ENCODE measurements at places on chromosomes 1 and 21. TPM values are rescaled to one million over a fixed set of nuclear protein-coding genes. Genes with fewer than 3 reads are reported as not detected.

DNA sequence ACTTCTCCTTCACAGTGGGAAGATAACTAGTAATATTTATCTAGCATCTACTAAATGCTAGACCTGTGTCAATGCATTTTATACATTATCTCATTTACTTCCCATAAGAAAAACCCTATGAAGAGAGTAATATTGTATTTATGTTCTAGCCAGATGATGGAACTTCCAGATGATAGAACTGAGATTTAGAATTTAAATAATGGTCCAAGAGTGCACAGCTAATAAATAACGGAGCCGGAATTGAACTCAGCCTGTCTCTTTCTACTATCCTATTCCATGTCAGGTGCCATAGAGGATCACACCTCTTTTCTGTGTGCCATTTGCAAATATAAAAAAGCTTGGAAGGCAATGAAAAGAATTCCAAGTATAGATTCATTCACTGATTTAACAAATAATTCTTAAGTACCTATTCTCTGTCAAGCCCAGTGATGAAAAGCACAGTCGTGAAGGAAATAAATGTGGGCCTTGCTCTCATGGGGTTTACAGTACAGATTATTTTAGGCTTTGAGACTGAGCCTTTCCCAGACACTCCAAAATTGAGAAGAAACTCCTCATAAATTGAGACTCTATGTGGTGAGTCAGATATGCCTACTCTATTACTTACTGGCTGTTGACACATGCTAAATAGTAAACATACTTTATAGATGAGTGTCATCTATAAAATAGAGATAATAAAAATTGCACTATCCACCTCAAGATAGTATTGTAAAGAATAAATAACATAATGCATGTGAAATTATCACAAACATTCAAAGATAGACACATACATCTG lies 378.0 kb upstream of the PRMT6 start:
- no peak for DNase-seq

DNA sequence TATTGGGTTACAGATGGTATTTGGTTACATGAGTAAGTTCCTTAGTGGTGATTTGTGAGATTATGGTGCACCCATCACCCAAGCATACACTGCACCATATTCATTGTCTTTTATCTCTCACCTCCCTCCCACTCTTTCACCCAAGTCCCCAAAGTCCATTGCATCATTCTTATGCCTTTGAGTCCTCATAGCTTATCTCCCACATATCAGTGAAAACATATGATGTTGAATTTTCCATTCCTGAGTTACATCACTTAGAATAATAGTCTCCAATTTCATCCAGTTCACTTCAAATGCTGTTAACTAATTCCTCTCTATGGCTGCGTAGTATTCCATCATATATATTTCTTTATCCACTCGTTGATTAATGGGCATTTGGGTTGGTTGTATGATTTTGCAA lies 36.8 kb upstream of the ZNF678 start:
- DNase-seq, result no peak

DNA sequence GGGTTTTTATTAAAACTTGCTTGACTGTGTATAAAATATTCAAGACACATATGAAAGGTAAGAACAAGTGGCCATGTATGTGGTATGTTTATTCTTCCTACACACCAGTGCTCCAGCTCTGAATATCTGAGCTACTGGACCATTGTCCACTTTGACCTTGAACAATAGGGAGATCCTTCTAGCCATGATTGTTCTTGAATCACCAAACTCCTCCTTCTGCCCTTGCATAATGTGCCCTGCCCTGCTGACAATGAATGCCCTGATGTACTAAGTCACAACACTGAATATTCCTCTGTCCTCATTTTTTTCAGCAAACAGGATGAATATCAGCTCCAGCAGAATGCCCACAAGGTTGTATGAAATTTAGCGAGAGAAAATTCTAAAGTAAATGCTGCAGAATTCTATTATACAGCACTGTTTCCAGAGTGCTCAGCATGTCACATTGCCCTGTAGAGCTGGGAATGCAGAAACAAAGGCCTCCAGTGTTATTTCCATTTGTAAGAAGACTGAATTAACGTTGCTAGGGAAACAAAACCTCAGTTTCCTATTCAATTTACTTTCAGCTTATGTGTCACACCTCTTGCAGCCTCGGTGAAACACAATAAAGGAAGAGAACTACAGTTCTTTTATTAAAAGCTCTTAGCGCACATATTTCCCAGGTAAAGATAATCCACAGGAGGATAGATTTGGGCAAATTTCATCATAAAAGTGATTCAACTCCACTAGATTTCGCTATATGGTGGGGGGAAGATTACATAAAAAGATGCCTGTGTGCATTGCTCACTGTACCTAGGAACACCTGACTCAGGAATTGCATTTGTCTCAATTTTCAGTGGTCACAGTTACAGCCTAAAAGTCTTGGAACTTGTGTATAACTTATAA lies 187.4 kb upstream of the ATP1B1 start:
- DNase-seq, result no peak

Gene GLUL
- total RNA-seq, result 433 TPM

DNA sequence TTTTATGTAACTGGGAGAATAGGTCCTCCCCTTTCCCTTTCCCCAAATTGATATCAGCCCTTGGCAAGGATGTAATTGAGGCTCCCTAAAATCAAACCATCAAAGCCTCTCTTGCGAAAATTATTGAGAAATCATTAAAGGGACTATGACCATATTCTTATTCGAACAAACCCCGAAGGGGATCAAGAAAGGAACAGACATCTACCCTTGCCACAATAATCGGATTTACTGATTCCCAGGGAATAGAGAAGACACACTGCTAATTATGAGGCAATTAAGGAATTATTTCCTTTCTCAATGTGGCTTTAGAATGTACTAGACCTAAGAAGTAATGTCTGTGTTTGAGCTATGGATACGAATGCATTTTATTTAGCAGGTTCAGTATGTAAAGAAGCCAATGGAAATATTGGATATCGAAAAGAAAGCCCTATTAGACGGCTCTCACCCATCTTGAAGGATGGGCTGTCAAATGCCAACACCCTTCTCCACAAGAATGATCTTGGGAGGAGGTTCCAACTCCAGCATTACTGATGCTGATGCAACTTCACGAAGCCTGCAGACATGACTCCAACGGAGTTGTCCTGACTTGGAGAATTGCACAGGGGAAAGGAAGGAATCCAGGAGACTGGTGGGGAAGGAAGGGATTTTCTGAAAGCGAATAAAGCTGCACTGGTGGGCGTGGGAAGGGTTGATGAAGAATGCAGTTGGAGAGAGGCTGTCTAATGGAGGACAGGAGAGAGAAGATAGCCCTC lies 11.6 kb upstream of the PTPRF start:
- DNase-seq, result no peak

DNA sequence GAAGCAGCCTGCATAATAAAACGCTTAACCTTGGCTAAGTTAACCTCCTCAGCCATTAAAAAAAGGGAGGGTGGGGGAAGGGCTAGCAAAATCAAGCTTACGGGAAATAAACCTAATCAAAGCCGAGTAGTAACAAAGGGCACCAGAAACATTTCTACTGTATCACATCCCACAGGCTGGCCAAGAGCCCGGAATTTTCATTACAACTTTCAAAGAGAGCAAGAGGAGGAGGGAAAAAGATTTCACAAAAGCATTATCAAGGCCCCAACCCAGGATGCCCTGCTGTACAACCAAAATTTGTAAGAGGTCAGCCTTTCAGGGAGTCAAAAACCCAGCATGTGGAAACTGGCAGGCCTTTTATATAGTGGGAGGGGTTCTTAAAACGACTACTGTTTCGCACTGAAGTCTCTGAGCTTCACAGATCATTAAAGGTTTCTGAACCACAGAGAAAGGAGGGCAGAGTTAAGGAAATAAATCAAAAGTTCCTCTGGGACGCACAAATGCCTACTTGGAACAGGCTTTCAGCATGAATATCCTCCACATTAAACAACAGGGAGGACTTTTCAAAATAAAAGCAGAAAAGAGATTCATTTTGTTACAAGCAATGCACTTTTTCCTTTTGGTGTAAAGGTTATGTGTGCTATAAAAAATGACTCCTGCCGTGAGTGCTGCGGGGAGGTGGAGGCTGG lies 90.4 kb downstream of the SLC45A1 start:
- DNase-seq, result no peak

DNA sequence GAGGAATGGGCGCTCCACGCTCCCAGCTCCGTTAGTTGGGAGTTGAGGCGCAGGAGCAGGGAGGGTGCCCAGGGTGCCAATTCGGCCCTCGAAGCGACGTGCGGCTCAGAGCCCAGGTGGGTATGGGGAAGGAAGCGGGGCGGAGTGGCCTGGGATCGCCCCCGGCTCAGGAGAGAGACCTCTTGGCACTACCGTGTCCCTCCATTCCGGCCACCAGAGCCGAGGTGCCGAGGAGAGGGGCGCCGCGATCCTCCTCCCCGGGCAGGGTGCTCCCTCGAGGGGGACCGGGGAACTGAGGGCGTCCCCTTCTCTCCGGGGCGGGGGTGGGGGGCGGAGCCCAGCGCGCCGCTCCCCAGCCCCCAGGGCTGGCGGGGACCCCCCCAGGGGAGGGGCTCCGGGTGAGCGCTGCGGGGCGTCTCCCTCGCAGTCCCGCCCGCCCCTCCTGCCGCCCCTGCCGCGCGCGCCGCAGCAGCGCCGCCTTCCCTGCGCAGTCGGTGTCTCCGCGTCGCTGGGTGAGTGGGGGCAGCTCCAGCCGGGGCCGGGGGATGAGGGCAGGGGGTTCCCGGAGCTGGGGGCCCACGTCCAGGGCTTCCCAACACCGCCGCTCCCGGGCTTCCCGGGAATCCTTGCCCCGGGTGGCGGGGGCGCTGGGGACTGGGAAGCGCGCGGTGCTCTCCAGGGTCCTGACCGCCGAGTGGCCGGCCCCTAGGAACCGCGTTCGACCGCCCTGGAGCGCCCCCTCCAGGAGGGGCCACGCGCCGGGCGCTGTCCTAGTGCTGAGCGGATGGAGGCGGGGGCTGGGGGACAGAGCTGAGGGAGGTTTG lies at the start of gene HPCA:
HPCA (plus strand) TSS at position 488 of the 824 bp plus-strand sequence. CDS start 2,408 bp downstream, outside the sequence.
- DNase-seq, result no peak

- DNase-seq, result no peak
Measured at GRCh38 chr1:113531321-113531720, 141.0 kb downstream of the MAGI3 start.

- no peak for DNase-seq
Measured at GRCh38 chr1:102241431-102242338, 245.0 kb upstream of the OLFM3 start.

DNA sequence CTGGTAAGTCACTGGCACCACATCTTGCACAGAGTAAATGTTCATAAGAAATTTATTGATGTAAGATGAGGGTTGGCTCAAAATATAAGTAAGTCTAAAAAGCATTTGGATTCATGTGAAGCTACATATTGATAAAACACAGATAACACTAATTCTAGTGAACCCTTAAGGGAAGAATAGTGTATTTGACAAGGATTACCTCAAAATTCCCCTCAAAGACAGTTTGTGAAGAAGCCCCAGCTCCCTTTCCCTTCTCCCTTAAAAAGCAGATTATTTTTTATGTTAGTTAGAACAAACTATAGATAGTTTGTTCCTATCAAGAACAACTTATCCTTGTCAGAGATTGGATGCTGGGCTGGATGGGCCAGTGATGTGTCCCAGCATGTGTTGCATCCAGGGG lies 10.7 kb downstream of the FGGY start:
- no peak for DNase-seq

GRCh38 chr1:67193704-67194103 lies 27.4 kb downstream of the IL23R start:
- no peak for DNase-seq

Gene FAM72C
- 0.14 TPM for total RNA-seq

- no peak for DNase-seq
Measured at GRCh38 chr1:11705596-11705995, 14.1 kb downstream of the DRAXIN start.

DNA sequence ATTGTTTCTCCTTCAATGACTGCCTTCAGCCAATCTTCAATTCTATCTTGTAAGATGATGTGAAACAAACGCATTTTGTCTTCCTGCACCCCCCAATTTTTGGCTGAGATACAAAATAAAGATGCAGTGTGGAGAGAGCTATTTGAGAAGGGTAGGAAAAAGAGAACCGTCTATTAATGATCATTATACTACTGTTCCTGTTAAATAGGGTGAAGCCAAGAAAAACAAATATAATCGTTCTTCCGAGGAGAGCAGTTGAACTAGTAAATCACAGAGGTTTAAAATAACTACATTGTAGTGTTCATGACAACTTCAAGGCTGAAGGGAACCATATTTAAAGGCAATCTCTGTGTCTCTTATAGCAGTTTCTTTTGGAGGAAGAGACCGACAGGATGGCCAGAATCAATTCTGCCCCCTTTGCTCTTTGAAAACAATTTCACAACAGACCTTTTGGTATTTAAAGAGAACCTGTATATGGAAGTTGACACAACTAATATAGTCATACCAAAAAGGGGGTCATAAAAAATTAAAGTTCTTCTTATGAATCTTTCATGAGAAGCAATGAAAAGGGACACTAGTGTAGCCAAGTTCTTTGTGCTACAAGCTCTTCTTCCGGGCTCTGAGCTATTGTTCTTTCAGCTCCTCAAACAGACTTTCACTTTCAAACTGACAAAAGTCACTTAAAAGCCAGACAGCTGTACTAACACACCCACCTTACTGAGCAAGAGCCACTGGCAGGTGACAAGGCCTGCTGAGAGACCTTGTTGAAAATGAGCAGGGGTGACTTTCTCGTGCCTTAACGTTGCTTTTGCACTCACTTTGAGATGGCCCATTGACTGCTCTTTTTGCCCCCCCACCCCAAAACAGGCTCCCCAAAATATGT lies 30.9 kb downstream of the PROX1 start:
- no peak for DNase-seq

Gene RUNX3
- 1.8 TPM for total RNA-seq

Gene CA14
- total RNA-seq, result 14.4 TPM

Gene DRAM2
- total RNA-seq, result 37.1 TPM

All from Right ventricle myocardium inferior (tissue), 1 donor.